NCI-H510A (cell line): ENCODE measurements at places on chromosomes 16 and 17.

DNA sequence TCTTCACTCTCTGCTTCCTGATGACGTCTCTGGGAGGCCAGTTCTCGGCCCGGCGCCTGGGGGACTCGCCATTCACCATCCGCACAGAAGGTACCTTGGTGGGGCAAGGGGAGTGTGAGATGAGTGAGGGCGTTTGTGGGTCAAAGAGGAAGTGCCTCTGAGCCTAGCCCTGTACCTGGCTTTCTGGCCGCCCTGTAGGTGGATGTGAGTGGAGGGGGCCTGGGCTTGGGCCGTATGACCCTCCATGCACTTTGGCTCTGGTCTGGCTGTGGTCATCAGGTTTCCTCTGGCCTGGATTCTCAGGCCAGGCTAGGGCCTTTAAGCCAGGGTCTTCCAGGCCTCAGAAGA is 4.6 kb downstream of the MGAT5B start:
- no peak for DNase-seq

DNA sequence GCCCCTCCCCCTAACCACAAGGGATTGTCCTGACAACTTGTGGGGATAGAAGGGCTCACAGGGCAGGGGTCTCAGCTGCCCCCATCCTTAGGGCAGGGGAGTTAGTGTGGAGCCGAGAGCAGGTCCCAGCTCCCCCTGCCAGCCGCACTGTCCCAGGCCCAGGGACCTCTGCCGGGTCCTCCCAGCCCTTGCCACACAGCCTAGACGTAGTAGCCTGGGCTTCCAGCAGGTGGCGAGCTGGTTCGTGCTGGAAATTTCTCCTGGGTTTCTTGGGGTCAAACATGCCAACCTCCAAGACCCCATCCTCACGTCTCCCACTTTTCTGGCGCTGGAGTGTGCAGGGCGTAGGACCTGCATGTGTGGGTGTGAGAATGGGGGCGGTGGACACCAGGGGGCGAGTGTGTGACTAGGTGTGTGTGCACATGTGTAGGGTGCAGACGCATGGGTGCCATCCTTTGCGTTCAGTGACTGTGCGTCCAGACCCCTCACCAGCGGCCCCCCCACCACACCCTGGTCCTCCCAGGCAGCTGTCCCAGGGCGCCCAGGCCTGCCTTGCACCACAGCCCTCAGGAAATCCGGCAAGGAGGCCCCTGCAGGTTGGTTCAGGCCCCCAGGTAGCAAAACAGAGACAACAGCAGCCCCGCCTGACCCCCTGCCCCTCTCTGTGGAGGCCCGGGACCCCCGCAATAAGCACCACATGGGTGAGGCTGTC is 29.5 kb downstream of the SBK1 start:
- DNase-seq: no peak

DNA sequence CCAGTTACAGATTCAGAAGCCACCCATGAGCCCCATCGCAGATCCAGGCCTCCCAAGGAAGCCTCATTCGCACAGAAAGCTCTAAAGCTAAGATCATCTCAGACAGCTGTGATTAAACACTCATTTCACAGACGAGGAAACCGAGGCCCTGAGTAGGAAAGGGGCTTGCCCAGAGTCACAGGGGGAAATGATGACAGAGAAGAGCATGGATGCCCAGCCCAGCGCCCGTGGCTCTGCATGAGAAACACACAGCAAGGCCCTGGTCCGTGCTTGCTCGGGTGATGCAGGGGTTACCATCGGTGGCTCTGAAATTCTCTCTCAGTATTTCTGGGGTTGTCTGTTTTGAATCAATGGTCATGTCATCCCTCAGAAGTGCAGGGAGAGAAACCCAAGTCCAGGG is 109.6 kb downstream of the C16orf78 start:
- no peak for DNase-seq

DNA sequence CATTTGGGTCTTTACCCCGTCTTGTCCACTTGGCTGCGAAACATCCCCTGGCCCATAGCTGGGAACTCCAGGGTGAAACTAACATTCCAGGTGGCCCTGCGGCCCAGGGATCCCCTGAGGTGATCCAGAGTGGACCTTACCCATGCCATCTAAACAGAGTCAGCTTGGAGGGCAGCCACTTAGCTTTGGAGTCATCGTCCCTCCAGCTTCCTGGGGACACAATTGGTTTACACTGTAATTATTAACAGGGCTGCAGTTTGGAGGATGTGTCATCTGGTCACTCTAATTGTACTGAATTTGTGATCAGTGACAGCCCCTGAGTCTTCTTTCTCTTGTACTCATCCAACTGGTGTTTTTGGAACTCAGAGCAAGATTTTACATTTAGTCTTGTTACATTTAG is 149.9 kb downstream of the ENGASE start:
- DNase-seq: no peak

GRCh38 chr16:27326738-27327585 is 13.2 kb downstream of the IL4R start:
- DNase-seq: peak; percentile 55

GRCh38 chr16:30954993-30955392 is 2.6 kb upstream of the SETD1A start:
- DNase-seq: no peak

DNA sequence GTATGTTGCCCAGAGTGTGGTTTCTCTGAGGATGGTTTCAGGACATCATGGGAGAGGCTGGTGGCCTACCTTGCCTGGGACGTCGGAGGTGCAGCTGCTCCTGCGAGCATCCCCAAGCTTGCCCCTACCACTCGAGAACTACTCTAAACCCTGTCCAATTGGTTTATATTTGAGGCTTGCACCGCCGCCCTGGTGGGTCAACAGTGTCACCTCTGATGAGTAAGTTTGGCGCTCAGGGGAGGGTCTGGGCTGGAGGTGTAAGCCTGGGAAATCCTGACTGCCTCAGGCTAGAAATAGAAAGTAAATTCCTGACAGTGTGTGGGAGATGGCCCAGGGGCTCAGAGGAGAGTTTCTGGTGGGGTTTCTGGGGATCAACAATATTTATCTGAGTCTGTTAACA is 48.2 kb downstream of the CCDC42 start:
- no peak for DNase-seq
